Stimulated activated CD4-positive, alpha-beta T cell treated with anti-CD3 and anti-CD28 coated beads, Interleukin-1b, Interleukin-23, amount 100 ng/mL, for 1 hour (primary cell): ENCODE measurements at places on chromosomes 4 and X.

DNA sequence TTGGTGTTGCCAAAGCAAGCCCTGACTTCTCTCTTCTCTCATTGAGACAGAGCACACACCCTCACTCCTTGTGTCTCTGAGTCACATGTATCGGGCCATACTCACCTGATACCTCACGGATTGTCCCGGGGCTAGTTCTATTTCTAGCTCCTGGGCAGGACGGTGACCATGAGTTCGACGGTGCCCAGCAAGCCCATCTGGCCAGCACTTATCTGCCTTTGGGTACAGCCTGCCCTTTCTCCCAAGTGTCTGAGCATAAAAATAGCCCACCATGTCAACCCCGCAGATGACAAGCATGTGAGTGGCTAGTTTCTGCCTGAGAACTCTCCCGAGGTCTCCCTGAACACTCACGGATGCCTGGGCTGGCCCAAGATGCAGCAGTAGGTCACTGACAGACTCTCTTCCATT is 158.5 kb downstream of the DHRSX start:
- DNase-seq: no peak

GRCh38 chr4:4542774-4543485 is 1.1 kb upstream of the STX18 start:
- DNase-seq: no peak

DNA sequence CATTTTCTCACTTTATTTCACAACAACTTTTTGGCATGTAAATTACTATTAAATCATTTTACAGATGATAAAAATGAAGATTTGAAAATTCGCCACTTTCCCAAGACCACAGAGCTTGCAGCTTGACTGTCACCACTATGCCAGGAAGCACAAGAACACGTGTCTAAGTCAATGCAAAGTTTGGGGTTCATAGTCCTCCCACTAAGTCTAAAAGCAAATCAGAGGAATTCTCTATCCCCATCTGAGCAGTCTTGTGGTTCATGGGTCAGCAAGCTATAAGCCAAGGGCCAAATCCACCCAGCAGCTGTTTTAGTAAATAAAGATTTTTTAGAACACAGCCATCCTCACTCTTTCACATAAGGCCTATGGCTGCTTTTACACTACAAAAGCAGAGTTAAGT is 833.3 kb upstream of the INTU start:
- DNase-seq: no peak

GRCh38 chrX:152276277-152276676 is 137.9 kb upstream of the MAGEA10 start:
- no peak for DNase-seq

DNA sequence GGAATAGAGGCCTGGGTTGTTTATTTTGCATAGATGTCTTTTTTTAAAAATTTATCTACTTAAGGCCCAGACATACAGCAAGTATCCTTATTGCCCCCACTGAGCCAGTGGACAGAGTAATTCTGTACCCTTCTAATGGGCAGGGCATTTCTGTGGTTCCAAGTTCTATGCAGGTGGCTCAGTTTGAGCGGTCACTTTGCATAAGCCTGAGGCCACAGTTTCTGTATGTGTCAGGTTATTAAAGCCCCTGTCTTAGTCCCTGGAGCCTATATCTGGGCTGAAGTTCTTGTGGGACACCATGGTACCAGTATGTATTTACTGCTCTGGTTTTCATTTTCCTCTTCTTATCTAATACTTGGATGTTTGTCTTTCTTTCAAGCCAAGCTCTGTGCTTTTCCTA is 168.8 kb downstream of the MID1IP1 start:
- no peak for DNase-seq
